ENCODE measurements at places on chromosomes 6 and 20.

DNA sequence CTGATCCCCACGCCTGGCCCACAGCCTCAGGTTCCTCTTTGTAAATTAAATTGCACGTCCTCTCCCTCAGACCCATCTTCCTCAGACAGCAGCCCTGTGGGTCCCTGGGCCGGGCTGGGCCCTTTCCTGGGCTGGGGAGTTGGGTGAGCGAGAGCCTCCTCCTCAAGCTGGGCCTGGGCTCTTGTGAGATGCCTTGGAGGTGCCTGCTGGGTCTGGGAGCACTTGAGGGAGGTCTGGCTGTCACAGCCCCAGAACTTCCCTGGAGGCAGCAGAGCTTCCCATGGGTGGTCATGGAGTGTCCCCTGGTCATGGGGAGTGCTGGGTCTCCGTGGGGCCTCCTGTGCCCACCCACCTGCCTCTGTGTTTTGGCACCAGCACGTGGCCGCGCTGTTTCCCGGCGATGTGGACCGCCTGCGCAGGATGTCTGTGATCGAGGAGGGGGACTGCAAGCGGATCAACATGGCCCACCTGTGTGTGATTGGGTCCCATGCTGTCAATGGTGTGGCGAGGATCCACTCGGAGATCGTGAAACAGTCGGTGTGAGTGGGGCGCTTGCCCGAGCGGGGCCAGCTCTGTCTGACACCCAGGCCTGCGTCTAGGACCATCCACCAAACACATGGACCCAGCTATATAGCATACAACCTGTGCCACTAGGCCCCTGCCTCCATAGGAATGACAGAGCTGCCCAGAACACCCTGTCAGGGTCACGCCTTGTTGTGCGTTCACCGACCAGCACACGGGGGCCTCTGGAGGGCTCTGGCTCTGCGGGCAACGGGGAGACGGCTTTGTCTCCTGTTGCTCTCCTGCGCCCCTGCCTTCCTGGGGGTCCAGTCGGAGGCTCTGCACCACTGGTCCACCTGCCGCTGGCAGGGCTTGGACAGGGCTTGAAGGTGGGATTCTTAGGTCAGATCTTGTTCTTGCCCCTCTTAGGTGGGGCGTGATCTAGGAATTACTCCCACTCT, 33.0 kb downstream of the PYGB start:
- no peak for DNase-seq

GRCh38 chr6:162157167-162157870, 570.2 kb downstream of the PRKN start:
- no peak for DNase-seq

DNA sequence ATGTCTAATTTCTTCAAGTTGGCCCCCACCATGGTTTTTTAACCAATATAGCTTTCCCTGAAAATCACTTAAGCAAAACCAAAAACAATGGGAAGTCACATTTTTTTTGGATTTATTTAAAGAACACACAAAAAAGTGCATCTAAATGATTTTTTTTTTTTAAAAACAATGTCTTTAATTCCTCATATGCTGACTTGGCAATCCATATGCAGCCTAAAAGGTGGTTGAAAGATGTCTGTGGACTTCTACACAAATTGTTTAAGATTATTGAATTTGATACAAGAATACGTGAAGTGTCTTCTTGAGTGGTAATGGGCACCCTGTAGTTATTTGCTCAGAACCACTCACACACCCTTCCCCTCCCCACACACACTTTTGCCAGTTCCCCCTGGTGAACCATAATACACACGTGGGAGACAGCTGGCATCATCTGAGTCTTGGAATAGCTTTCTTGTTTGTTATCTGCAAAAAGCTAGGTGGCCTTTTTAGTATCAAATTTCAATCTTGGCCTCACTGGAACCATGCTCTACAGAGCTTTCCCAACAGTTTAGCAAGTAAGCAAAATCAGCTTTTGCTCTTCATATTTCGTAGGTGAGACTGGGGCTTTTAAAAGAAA, 60.9 kb upstream of the TULP1 start:
- DNase-seq, result no peak

DNA sequence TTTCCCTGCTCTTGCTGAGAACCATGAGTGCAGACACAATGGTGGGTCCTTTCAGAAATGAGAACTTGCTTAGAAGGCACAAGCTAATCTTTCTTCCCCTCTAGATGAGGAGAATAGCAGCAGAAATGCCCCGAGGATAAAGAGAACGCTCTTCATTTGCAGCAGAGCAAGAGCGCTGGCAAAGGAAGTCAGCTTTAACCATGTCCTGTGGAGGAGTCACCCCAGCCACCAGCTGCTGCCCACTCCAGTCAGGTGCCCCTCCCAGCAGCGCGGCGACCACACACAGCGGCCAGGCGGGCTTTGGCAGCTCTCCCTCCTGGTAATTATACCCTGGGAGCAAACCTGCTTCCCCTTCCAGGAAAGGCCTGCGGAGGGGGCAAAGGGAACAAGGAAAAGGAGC, 42.4 kb upstream of the EMILIN3 start:
- DNase-seq, result no peak

DNA sequence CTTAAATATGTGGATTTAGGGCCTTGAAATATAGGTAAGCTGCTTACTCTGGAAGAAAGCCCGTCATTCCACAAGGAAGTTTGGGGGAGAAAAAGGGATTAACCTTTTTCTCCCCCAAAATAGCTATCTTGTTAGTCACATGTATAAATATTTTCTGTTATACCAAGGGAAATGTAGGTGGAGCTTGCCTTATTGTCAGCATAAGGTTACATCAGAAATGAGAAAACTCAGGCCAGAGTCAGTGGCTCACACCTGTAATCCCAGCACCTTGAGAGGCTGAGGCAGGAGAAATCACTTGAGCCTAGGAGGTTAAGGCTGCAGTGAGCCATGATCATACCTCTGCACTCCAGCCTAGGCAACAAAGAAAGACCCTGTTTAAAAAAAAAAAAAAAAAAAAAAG, 129.9 kb downstream of the LRFN2 start:
- no peak for DNase-seq

DNA sequence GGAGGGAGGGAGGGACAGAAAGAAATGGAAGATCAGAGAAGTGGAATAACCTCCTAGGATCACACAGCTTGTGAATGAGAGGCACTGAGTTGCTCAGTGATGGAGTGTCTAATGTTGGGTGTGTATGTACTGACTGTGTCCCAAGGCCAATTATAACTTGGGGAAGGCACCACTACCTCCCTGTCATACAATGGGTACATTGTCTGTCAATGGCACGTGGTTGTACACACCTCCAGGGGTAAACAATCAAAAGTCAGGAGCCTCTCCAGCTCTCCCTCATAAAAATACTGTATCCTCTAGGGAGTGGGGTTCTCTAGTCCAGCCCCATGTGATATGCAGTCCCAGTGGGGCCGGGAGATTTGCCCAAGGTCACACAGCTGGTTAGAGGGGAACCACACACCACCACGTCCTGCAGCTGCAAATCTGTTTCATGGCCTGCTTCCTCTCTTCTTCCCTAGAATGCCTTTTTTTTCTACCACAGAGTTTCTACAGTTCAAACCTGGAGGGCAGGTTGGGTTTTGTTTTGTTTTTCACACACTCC, 112.5 kb downstream of the SNX5 start:
- no peak for DNase-seq

DNA sequence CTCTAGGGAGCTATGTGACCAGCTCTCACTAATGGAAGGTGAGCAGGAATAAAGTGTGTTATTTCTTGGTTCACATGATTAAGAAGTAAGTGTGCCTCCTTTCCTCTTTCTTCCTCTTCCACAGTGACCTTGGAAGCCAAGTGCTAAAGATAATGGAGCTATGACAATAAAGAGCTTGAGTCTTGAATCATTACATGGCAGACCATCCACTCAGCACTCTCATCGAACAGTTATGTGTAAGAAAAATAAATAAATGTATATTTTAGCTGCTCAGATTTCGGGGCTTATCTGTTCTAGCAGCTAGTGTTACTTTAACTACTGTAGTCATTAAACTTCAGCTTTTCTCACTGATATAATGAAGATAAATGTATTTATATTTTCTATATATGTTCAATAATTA, 72.9 kb downstream of the HDGFL1 start:
- DNase-seq, result no peak

DNA sequence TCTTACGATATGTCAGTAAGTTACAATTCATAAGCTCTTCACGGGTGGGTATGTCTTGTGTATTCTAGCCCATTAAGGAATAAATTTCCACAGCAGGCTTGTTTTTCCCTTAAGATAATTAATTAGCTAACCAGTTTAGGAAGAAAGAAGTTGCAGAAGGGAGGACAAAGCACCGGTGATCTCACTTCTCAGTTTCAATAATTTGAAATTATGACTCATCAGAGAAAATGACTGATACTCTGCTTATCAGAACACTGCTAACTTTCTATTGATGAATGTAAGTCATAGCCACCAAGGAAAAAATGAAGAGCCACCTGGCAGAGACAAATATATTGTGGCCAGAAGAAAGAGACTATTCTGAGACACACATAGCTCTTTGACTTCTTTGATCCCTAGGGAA, 35.0 kb upstream of the ENTPD6 start:
- no peak for DNase-seq

DNA sequence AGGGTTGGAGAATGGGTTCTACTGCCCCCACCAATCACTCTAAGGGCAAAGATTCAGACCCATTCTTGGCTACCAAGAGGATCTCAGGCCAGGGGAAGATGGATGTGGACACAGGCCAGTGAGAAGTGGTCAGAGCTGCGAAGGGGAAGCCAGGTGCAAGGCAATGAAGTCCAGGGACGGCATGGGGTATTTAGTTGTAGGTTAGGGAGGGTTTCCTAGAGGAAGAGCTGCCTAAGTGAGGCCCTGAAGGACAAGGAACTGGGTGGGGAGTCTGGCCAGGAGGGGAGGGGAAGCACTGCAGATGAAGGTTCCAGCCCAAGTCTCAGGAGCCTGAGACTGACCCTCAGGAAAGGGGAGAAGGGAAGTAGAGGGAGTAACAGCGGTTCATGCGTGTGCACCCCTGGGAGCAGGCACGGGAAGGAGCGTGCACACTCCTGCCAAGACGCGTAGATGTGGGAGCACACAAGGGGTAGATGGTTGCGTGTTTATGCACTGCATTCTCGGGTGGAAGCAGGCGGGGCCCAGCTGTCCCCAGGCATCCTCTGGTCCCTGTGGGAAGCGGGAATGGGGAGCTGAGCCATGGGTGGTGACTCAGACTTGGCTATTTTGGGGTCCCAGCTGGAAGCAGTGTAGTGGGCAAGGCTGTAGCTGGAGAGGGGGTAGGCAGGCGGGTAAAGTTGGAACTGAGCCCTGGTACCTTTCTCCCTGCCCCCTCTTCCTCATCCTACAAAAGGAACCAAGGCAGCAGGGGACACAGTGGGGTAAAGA, 3.3 kb downstream of the ACTL10 start:
- DNase-seq, result no peak

- DNase-seq, result no peak
These were observed 5.1 kb downstream of the RING1 start for GRCh38 chr6:33213166-33213988.

DNA sequence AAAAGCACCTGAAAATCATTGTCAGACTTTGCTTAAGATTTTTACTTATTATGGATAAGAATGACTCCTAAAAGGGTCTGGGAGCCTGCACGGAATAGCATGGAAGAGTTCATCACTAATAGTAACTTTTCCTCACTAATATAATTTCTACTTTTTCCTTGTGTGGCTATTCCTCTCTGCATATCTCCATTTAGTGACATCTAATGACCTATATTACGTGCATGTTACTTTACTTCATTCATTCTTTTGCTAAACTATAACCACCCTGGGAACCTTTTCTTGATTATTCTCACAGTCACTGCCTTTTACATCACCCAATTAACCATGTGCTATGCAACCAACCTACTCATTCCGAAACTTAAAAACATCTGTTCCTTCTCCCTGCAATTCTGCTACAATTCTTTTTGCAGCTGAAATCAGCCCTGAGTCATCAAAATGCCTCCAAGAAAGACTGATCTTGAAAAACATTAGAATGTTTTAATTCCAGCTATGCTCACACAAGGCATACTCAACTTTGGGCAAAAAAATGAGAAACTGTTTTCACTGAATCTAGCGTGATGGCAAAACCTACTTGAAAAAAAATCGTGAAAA, 313.3 kb downstream of the RNGTT start:
- no peak for DNase-seq

DNA sequence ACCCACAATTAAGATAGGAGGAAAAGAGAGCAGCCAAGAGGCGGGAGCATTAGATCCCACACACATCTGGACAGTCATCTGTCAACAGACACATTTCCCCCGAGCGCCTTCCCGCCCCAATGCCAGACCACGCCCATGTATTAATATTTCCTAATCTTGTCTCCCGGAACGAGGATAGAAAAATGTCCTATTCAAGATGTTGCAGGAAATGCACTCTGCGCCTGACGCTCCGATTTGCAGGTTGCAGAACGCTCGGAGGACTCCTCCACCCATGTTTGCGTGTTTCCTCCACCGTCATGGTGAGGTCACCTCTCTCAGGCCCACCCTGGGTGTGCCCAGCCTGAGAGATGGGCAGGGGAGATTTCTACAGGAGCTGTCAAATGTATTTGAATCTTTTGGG, 215.2 kb downstream of the TAF4 start:
- DNase-seq, result no peak

DNA sequence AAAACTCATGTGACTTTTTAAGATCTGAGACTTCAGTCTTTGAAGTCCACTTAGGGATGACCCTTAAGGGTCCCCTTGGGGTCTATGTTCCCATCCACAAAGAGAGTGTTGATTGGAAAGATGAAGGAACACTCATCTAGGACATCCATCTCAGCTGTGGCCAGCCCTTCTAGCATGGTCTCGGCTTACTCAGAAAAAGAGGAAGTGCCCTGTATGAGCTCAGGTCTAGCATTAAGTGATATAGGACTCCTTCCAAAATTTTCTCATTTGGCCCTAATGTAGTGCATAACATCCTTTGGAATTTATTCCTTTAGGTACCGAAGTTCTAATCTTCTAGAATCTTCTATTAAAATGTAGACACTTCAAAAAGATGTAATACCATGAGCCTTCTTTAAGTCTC, 77.4 kb downstream of the NDUFAF5 start:
- no peak for DNase-seq

GRCh38 chr6:35014341-35014740, 125.3 kb downstream of the ANKS1A start:
- DNase-seq, result no peak

DNA sequence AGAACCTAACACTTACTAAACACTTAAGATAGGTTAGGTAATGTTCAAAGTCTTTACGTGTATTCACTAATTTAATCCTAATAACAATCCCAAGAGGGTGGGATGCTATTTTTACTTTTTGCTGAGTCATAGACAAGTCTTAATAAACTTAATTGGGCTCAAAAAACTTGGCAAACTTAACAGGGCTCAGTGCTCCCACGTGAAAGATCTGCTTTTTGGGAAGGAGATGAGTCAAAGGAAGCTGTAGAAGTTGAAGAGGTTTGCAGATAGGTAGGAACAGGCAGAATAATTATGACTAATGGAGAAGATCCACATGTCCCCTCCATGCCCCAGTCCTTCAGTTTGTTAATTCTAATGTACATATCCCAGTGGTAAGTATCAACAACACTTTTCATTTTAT, 44.5 kb upstream of the STMND1 start:
- no peak for DNase-seq

- DNase-seq, result no peak
These were observed 91.7 kb upstream of the MAP3K4 start for GRCh38 chr6:160899671-160900430.

DNA sequence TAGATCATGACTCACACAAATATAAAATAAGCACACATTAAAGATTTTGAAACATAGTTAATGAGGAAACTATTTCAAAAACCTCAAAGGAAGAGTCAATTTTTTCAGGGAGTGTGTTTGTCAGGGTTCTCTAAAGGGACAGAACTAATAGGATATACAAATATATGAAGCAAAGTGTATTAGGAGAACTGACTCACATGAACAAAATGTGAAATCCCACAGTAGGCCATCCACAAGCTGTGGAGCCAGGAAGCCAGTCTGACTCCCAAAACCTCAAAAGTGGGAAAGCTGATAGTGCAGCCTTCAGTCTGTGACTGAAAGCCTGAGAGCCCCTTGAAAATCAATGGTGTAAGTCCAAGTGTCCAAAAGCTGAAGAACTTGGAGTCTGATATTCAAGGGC, 898.0 kb upstream of the EYS start:
- no peak for DNase-seq

Measured in stimulated activated CD8-positive, alpha-beta memory T cell treated with anti-CD3 and anti-CD28 coated beads, Interleukin-4, amount 100 ng/mL, for 24 hours (primary cell).